ENCODE measurements at places on chromosomes 12 and 14. TPM values are rescaled to one million over a fixed set of nuclear protein-coding genes. Genes with fewer than 3 reads are reported as not detected.

GRCh38 chr14:77822307-77822706 lies 22.4 kb downstream of the ADCK1 start:
- no peak overlapping the region for H3K27ac ChIP-seq
- H3K4me1 ChIP-seq = no peaks in the 10 kb centered on the region
- DNase-seq = no peak
- peaks cover 3% of the 10 kb centered on the region for H3K36me3 ChIP-seq
- no peak overlapping the region for H3K4me3 ChIP-seq
- no peaks in the 10 kb centered on the region for H3K27me3 ChIP-seq

GRCh38 chr12:120056739-120057138 lies 59.8 kb downstream of the RAB35 start:
- H3K36me3 ChIP-seq = peaks cover 5% of the 10 kb centered on the region
- no peaks in the 10 kb centered on the region for H3K4me1 ChIP-seq
- H3K4me3 ChIP-seq = no peak overlapping the region
- H3K27ac ChIP-seq = no peak overlapping the region

DNA sequence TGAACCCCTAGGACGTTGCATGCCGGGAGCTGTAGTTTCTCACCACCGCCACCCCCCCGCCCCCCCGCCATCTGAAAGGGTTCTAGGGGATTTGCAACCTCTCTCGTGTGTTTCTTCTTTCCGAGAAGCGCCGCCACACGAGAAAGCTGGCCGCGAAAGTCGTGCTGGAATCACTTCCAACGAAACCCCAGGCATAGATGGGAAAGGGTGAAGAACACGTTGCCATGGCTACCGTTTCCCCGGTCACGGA lies 501 bp upstream of the HSP90B1 start:
- peaks cover 20% of the 10 kb centered on the region for H3K36me3 ChIP-seq
- peaks cover 59% of the 10 kb centered on the region for H3K4me1 ChIP-seq
- peak overlapping the region; percentile 91 for H3K4me3 ChIP-seq
- no peak for DNase-seq
- peak overlapping the region; percentile 99 for H3K27ac ChIP-seq

DNA sequence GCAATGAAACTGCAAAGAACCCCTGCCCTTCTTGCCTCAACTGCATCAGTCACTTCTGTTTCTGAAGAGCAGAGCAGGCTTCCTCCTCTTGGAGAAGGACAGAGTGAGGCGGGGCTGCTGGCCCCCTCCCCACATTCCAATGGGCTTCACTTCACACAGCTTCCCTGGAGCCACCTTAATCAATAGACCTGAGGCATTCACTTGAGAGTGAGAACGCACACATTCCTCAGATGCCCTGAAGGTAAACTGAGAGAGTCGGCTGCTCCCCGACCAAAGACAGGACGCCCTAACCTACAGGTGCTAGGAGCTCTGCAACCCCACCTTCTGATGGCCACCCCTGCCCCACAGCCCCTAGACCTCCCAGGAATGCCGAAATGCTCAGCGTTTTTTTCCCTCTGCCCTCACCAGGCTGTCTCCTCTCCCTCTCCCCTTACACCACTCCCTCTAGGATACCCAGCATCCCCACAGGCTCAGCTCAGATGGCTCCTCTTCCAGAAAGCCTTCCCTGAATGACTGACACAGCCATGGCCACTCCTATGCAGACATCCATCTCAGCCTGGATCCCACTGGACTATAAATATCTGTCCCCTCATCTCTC lies 31.1 kb downstream of the SYNE3 start:
- no peaks in the 10 kb centered on the region for H3K27me3 ChIP-seq
- H3K27ac ChIP-seq = no peak overlapping the region
- peaks cover 26% of the 10 kb centered on the region for H3K4me1 ChIP-seq
- H3K36me3 ChIP-seq = peaks cover 2% of the 10 kb centered on the region
- no peak for DNase-seq

DNA sequence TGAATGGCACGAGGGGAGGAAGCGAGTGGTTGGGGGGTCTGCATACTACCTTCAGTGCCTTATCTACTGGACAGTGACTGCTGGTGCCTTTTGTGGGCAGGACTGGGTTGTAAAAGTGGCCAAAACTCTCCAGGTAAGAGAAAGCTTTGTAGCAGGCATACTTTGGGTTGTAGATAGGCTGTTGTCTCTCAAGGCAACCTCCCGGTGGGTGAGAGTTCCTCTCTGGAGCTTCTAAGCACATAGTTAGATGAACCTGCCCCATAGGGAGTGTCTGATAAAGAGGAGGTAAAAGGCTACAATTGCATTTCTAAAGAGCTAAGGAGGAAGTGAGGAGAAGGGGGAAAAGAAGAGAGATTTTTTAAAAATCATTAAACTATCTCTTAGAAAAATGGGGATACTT lies 4.2 kb upstream of the DAD1 start:
- peaks cover 18% of the 10 kb centered on the region for H3K4me1 ChIP-seq
- no peak overlapping the region for H3K27ac ChIP-seq
- peaks cover 14% of the 10 kb centered on the region for H3K27me3 ChIP-seq
- DNase-seq = no peak
- no peaks in the 10 kb centered on the region for H3K36me3 ChIP-seq
- H3K4me3 ChIP-seq = no peak overlapping the region

DNA sequence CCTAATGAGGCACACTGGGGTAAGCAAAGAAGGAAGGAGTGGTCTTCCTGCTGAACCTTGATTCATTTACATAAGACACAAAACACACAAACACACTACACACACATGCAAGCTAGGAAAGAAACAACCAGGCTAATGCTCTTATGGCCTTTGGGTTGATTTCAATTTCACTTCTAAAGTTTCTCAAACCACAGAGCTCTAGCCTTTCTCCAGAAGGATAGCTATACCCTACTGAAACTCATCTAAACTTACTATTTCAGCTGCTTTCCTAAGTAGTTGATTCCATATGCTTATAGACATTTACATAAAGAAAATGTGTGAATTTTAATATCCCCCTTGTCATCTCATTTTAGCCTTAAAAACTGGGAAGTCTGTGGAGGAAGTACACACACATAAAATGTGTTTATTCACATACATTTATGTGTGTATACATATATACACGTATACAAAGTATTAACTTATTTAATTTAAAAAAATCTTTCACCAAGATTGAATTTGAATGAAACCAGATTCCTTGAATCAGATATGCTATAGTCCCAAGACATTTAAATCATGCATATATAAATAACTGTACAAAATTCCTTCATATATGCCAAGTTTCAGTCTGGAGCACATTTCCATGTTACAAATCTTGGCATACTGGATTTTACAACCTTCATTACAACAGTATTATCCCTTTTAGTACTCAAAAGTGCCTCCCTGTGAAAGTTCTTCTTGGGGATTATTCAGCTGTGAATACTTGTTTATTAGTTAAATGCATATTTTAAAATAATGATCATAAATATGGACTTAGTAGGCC lies 231.8 kb upstream of the NPAS3 start:
- no peaks in the 10 kb centered on the region for H3K4me1 ChIP-seq
- DNase-seq = no peak
- no peak overlapping the region for H3K4me3 ChIP-seq

DNA sequence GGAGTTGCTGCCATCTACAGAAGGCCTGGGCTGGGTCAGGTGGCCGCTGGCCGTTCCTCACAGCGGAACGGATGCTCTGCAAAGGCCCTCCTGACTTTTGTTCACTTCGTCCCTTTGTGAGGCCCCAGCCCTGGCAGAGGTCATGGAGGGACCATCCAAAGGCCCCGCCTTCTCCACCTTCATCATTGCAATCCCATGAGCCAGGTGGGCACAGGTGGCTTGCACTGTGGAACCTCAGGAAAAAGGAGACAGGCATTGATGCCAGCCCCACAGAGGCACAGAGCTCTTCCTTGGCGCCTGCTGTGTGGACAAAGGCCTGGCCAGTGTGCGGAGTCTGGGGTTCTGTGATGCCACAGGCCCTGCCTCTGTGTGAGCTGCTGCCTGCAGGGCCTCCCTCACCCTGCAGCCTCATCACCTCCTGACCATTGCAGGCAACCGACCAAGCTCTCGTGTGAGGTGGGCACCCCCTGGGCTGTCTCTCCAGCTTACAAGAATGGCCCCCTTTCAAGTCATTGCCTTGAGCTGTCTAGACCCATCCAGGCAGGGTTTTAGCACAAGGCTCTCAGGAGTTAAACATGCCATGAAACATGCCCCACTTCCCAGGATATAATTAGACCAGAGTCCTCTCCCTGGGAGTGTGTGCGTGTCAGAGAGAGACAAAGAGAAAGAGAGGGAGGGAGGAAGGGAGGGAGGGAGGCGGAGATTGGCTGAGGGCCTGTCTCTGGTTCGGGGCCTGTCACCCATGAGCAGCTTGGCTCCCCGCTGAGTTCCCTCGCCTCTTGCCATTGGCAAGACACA lies 19.3 kb downstream of the NFKBIA start:
- no peak for DNase-seq
- no peaks in the 10 kb centered on the region for H3K27me3 ChIP-seq
- H3K4me3 ChIP-seq = no peak overlapping the region
- no peaks in the 10 kb centered on the region for H3K36me3 ChIP-seq

DNA sequence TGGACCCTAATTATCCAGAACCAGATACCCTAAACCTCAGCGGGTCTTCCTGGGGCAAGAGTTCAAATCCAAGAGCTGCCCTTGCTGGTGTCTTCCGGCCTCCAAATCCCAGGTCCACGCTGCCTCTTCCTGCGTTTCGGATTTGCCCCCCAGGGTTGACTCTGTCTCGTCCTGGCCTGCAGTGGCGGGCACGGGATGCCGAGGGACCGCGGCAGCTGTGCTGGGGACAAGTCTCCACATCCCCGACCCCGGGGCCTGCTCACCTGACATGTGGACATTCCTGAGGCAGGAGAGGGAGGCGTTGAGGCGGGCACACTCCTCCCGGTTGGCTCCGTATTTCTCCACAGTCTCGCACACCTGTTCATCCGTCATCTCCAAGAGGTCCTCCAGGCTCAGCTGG lies 113.6 kb downstream of the KSR2 start:
- no peaks in the 10 kb centered on the region for H3K36me3 ChIP-seq
- no peak for DNase-seq
- H3K27me3 ChIP-seq = peaks cover 2% of the 10 kb centered on the region
- no peak overlapping the region for H3K27ac ChIP-seq

- H3K27ac ChIP-seq = no peak overlapping the region
- H3K4me1 ChIP-seq = no peaks in the 10 kb centered on the region
- no peak overlapping the region for H3K4me3 ChIP-seq
- H3K27me3 ChIP-seq = no peaks in the 10 kb centered on the region
- no peaks in the 10 kb centered on the region for H3K36me3 ChIP-seq
Measured at GRCh38 chr12:32296567-32296966, 102.8 kb upstream of the FGD4 start.

GRCh38 chr12:69527506-69528272 lies 57.5 kb downstream of the FRS2 start:
- H3K4me1 ChIP-seq = peaks cover 10% of the 10 kb centered on the region
- H3K36me3 ChIP-seq = peaks cover 5% of the 10 kb centered on the region
- no peak overlapping the region for H3K27ac ChIP-seq
- no peaks in the 10 kb centered on the region for H3K27me3 ChIP-seq

Gene MORN3
- 5.6 TPM for total RNA-seq

All from CD4-positive, CD25-positive, alpha-beta regulatory T cell (primary cell).